Psoas muscle (tissue), 8 donors: ENCODE measurements at places on chromosomes 2 and 18. TPM values are rescaled to one million over a fixed set of nuclear protein-coding genes. Genes with fewer than 3 reads are reported as not detected.

EN1 gene
- total RNA-seq: 9.5 TPM

CXCR1 gene
- 0.28 TPM for total RNA-seq

MAP2 gene
- total RNA-seq: 2.9 TPM

GRCh38 chr2:24874035-24874434 lies 46.0 kb downstream of the ADCY3 start:
- DNase-seq: peak; percentile 78

GRCh38 chr18:36871801-36872200 lies 42.9 kb downstream of the KIAA1328 start:
- DNase-seq: no peak

DNA sequence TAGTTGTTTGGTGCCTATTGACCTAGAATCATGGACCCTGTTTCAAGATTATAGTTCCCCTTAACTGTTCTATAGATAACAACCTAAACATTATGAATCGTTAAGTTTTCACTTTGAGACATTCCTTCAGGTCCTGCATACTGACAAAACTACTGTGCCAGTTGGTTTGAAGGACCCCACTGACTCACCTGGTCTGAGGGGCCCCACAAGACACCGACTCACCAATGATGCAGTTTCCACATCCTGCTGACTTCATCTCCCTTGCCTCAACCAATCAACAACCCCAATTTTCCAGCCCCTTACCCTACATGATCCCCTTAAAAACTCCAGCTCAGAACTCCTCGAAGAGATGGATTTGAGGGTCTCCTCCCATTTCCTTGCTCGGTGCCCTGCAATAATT lies 89.6 kb upstream of the CCDC141 start:
- DNase-seq: no peak

DNA sequence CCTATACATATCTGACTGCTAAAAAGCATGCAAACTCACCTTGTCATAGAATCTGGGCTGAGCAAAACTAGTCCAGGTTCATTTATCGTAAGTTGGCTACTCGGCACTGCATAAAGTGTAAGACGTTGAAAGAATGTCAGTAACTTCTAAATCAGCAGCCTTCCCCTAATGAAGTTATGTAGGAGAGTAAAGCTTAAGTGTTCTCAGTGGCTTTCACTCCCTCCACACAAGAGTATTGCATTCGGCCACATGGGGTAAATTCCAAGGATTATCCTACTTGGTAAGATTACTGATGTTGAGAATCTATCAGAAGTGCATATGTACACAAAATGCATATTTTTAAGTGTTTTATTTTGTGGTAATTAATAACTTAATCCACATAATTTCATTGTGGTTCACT lies 130.1 kb downstream of the LCLAT1 start:
- DNase-seq: no peak

DNA sequence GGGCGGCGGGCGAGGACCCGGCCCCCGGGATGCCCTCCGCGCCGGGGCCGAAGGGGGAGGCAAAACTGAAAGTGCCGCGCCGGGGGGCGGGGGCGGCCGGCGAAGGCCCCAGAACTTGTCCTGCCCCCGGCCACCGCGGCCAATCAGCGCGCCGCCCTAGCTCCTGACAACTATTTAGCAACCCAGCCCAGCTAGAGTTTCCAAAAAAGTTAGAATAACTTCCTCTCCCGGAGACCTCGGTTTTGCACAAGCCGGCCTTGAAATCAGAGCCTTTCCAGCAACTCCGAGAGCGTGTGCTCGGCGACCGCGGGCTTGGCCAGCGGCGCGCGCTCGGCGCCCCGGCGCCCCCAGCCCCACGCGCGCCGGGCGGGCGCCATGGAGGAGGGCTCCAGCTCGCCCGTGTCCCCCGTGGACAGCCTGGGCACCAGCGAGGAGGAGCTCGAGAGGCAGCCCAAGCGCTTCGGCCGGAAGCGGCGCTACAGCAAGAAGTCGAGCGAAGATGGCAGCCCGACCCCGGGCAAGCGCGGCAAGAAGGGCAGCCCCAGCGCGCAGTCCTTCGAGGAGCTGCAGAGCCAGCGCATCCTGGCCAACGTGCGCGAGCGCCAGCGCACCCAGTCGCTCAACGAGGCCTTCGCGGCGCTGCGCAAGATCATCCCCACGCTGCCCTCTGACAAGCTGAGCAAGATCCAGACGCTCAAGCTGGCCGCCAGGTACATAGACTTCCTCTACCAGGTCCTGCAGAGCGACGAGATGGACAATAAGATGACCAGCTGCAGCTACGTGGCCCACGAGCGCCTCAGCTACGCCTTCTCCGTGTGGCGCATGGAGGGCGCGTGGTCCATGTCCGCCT lies at the start of gene TWIST2:
TWIST2 (plus strand) TSS at position 245 of the 850 bp plus-strand sequence; CDS start at position 376, 131 bp downstream.
- peak; percentile 87 for DNase-seq

DNA sequence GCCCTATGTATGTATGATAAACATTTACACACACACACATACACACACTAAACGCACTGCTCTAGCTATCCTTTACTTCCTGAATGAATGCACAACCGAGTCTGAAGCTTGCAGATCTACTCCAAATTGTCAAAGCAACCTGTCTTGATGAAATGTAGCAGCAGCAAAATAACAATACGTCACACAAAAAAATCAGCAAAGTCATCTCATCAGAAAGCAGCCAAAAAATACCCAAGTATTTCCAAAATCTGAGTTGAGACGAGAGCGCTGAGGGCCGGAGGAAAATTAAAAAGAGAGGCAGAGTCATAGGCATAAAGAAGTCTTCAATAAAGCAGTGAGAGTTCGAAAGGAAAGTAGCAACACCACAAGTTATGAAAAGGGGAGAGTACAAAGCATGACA lies 67.7 kb downstream of the ZNF521 start:
- DNase-seq: no peak

- DNase-seq: no peak
Measured at GRCh38 chr18:2302628-2303516, 268.4 kb downstream of the METTL4 start.

GRCh38 chr2:3432067-3432466 lies 52.6 kb downstream of the TRAPPC12 start:
- no peak for DNase-seq

DNA sequence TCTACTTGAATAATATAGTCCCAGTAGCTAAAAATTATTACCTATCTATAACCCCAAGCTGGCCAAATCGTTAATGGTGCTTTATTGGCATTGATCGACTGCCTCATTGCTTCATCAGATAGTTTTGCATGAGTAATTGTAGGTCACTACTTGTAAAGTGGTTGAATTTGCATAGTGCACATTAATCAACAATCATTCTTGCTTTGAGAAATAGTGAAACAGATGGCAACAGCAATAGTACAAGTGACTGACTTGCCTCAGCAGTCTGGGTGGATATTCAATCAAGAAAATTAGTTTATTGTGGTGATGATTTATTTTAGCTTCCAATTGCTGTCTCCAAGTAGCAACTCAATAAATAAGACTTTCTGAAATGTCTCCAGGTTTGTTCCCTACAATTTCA lies 117.8 kb upstream of the NRXN1 start:
- DNase-seq: no peak

DNA sequence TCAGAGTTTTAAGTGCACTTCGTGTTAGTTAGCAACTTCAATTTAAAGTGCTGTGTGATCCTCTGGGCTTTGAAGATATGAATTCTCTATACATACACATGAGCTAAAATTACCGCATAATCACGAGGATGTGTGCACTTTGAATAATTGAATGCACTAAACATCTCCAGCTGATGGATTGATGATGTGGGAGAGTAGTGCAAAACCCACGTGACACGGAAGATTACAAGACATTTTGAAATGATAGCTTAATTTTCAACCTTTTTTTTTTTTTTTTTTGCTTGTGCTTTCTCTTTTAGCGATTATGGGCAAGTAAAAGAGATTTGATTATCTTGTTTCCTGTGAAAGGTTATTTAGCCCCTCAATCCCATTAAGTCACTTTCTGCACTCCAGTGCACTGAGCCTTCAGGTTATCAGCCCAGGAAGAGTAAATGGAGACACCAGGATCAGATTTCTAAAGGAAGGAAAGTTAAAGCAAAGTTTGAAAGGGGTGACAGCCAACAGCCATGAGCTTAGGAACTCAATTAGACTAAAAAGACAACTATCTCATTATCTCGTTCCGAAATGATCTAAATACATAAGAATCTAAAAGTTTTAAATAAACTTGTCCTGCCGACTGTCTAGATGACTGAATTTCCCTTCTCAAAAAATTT lies 81.6 kb downstream of the CDK15 start:
- DNase-seq: no peak

DNA sequence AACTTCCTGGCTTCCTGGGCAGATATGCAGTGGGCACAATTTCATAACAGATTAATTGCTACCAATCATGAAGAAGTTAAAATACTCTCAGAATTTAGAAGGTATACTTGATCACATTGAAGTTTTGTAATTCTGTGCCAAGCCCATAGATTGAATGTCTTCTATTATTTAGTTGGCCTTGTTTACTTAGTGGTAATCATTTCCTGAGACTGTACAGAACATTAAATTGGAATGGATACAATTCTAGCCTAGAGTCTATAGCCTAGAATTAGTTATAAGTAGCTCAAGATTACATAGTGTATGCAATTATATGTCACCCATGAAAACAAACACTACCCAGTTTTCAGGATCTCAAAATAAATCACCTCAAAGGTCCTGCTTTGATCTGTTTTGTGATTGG lies 615.8 kb downstream of the XIRP2 start:
- no peak for DNase-seq

- DNase-seq: no peak
Measured at GRCh38 chr2:49154140-49154539, at the start of gene FSHR. Gene FSHR (minus strand): TSS chr2:49154515. CDS start chr2:49154417, 98 bp downstream.

GRCh38 chr2:100198461-100199230 lies 56.3 kb upstream of the AFF3 start:
- DNase-seq: no peak

DNA sequence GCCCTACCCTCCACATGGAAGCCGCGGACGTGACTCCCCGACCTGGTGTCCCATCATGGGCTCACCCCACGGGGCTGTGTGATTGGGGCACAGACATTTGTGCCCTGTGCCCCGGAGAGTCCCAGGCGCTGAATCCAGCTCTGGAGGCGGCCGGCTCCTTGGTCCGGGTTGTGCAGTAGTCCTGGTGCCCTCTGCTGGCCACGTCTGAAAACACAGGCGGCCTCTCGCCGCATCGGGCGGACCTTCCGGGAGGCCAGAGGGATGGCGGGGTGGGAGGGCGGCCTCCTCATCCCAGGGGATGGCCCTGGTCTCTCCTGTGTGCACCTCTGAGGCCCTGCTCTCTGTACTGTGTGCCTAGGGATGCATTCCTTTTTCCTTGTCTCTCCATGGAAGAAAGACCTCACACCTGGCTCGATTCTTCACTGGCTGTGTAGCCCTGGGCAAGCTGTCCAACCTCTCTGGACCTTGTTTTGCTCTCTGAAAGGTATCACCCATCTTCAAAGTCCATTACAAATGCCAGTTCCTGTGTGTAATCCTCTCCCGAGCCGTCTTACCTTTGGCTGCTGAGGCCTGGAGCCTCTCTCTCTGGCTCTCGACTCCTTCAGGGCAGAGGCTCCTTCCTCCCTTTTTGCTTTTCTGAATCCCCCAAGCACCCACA lies 27.6 kb downstream of the CELF4 start:
- DNase-seq: peak; percentile 72

DNA sequence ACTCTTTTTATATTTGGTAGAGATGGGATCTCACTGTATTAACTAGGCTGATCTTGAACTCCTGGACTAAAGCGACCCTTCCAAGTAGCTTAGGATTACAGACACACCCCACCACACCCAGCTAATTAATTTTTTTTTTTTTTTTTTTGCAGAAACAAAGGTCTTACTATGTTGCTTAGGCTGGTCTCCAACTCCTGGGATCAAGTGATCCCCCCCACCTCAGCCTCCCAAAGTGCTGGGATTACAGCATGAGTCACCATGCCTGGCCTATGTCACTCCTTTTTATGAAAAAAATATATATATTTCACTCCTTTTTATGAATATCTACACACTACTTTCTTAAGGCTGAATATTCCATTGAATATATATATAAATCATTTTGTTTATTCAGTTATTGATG lies 162.8 kb downstream of the MGAT5 start:
- DNase-seq: no peak

GRCh38 chr2:233053928-233054784 lies 6.0 kb upstream of the INPP5D start:
- DNase-seq: peak; percentile 62

DNA sequence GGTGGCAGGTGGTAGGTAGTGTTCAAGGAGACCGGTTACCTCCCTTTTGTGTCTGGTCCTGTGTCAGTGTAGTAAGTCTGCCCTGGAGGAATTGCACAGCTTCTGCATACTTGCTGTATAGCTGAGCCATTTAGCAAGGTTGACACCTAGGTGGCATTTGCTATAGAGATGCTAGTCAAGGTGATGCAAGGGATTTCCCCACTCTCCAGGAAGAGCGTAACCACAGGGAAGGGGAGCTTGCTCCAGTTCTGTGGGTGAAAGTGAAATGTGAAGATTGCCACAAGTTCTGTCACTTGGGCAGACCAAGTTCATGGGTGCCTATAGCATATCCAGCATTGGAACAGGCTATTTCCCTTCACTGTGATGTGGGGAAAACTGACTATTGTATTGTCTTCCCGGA lies 28.1 kb downstream of the NAT8 start:
- DNase-seq: no peak

DNA sequence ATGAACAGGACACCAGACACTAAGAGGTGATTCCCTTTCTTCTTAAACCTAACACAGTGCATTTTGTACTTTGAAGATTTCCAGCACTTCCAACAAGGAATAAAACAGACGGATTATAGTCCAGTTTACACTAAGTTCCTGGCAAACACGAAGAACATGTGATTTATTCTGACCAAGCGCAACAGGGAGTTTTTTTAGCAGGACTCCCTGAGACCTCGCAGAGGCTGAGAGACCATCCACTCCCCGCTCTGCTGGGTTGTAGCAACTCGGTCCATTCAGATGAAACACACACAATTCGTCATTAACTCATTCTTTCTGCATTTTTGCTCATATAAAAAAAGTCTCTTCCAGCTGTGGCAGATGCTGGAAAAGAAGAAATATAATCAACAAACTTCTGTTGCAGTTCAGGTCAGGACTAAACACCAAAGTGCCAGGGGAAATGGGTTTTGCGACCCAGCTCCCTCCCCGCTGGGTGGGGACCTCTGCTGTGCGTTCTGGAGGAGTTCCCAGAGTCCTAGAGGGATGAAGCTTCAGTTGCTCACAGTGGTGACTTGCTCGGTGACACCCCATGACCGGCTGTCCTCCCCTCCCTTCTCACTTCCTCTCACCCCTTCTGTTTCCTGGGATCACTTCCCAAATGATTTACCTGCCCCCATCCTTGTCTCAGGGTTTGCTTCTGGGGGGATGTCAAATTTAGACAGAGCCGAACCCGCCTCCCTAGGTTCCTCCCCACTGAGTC lies 52.5 kb downstream of the KCNF1 start:
- no peak for DNase-seq
